ENCODE measurements at places on chromosomes 11 and 22.

- DNase-seq: no peak
These were observed 99.9 kb upstream of the GUCY1A2 start for GRCh38 chr11:107118025-107118720.

DNA sequence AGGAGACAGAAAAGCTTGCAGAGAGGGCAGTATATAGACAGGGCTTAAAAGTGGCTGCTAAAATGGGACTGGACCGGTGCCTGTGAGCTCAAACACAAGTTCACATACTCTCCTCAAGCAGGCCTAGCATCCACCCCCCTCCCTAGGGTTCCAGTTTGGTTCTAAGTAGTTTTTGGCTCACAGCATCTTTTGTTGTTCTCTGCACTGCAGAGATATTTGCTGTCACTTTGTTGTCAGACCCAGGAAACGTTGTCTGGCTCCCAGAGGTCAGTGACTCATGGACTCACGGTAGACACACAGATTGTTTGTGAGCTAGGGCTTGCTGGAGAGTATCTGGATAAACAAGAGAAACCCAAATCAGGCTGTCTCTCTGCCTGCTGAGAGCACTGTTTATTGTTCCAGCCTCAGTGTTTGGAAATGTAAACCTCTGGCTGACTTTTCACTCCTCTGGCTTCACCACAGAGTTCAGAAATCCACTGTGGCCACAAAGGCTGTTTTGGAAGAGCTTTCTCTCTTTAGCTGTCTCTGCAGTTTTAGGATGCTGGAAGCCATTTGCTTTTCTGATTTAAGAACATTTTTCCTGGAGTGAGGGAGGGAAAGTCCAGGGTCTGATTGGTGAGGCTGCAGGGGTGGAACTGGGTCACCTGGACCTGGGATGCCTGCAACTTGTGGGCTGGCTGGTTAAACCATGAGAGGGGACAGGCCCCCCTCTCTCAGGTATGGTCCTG is 303.7 kb upstream of the PLET1 start:
- DNase-seq: no peak

GRCh38 chr11:2960139-2960538 is 30.9 kb upstream of the PHLDA2 start:
- DNase-seq: no peak

- no peak for DNase-seq
These were observed 1780.5 kb downstream of the LRRC4C start for GRCh38 chr11:39678996-39679395.

GRCh38 chr11:103378931-103379330 is 269.7 kb downstream of the DYNC2H1 start:
- DNase-seq: no peak

GRCh38 chr11:124394408-124394807 is 4.4 kb downstream of the OR8B3 start:
- no peak for DNase-seq

- no peak for DNase-seq
These were observed 19.7 kb upstream of the RAB38 start for GRCh38 chr11:88194990-88195389.
